ENCODE measurements at places on chromosomes 12 and 14. TPM values are rescaled to one million over a fixed set of nuclear protein-coding genes. Genes with fewer than 3 reads are reported as not detected.

DNA sequence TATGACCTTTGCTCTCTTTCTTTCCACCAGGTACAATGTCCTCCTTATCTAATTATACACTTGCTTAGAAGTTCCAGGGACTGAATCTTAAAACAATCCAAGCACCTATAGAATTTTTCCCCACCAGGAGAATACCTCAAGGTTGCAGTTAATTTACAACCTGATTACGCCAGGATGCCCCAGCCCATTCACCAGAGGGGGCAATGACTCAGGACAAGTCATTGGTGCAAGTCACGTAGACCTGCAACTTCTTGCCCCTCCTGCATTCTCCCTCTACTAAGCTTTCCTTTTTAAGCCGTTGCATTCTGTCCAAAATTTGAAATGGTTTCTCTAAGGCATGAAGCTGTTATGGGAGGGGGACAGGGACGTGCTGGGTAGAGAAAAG is 111.1 kb upstream of the SCAF11 start:
- no peak for DNase-seq

CACNA2D4 gene
- polyA plus RNA-seq, result 3.3 TPM

DNA sequence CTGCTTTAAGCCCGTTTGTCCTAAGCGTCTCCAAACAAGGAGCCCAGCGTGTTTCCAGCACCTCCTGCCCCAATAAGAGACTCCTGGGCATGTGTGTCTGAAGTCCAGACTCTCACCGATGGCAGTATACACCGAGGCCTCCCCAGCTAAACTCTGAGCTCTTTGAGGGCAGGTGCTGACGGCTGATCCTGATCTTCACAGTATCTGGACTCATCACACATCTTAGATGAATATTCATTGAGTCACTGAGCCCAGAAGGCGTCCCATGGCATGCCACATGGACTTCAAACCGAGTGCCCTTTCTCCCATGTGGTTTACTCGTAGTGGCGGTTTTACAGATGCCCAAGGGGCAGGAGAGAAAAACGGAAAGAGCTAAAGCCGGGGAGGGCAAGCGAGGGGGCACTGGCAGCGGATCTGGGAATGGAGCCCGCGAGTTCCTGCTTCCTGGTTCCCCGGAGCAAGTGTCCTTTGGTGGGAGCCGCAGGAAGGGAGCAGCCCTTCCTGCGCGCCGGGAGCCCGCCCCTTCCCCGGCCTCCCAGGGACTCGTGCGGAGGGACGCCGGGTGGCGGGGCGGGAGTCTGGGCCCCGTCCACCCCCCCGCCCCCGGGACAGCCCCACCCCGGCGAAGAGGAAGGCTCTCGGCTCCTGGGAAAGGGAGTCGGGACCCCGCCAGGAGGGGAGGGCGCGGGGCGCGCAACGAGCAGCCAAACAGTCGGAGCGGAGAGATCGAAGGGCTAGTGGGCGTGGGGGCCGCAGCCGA is 585 bp upstream of the TEAD4 start:
- DNase-seq, result peak; percentile 15

DNA sequence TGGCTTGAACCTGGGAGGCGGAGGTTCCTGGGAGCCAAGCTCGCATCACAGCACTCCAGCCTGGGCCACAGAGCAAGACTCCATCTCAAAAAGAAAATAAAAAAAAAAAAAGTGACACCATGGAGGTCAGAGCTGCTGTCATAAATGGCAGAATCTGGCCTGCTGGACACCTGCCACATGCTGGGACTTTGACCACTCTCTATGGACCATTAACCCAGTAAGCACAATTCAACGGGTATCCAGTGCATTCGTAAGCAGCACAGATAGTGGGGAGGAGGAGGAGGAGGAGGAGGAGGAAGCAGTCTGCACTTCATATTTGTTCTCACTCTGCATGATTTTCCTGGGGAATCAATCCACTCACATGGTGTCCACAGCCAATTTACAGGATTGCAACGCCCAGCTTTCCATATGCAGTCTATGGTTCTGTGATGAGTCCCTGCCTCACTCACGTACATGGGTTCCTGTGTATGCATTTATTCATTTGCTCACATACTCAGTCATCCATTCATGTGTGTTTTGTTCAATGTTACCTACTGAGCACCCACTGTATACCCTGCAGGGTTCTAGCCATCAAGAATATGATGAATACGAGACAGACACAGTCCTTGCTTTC is 326.8 kb downstream of the GLT1D1 start:
- DNase-seq, result no peak

ATF7 gene
- polyA plus RNA-seq, result 54.4 TPM

GRCh38 chr14:105376521-105377440 is 21.6 kb upstream of the TEX22 start:
- no peak for DNase-seq

- no peak for DNase-seq
These were observed 20.5 kb upstream of the FBRSL1 start for GRCh38 chr12:132469423-132469822.

DNA sequence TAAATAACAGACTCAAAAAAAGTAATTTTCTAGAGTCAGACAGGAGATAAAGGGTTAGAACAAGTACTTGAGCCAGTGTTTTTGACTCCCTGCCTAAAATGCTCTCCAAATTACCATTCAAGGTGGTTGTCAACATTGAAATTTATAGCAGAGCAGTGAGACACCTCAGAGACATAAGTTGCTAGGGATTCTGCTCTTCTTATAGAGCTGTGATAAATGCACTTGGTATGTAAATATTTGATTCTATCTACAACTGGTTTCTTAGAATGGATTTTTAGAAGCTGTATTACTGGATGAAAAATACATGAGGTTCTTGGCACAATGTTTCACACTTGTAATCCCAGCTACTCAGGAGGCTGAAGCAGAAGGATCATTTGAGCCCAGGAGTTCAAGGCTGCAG is 83.9 kb upstream of the OSBPL8 start:
- DNase-seq, result no peak

CYP27B1 gene
- 1.0 TPM for polyA plus RNA-seq

DNA sequence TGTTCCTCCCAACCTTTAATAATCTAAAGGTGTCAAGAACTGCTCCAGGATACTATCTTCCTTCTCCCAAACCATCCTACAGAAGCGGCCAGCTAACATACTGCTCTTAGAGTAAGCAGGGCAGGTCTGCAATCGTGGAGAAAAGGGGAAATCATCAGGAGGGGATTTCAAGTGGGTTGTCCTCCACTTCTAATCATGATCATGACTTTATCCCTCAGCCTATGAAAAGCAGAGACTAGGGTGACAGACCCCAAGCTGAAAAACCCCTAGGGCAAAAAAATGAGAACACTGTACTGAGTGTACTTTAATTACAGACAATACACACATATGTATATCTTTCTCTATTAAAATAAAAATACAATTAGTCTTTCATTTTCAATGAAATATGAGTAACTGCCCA is 13.9 kb downstream of the DUSP16 start:
- no peak for DNase-seq

DPF3 gene
- polyA plus RNA-seq, result 4.5 TPM

- no peak for DNase-seq
These were observed 15.1 kb downstream of the LTBP2 start for GRCh38 chr14:74596741-74597450.

- DNase-seq, result no peak
These were observed 430.0 kb downstream of the ETNK1 start for GRCh38 chr12:23055004-23055403.

MMP19 gene
- polyA plus RNA-seq, result 3.8 TPM

- no peak for DNase-seq
These were observed 775 bp upstream of the FAM186A start for GRCh38 chr12:50397117-50397650.

CD63 gene
- 781 TPM for polyA plus RNA-seq

GRCh38 chr14:74695406-74695805 is 17.5 kb downstream of the AREL1 start:
- DNase-seq, result no peak

GRCh38 chr12:123101526-123101925 is 49.4 kb downstream of the PITPNM2 start:
- DNase-seq, result no peak

GRCh38 chr12:53601296-53601847 is 24.8 kb downstream of the ATF7 start:
- no peak for DNase-seq

MYH7 gene
- 525 TPM for polyA plus RNA-seq

- peak; percentile 32 for DNase-seq
These were observed 78.7 kb downstream of the PPM1A start for GRCh38 chr14:60327447-60328331.

DNA sequence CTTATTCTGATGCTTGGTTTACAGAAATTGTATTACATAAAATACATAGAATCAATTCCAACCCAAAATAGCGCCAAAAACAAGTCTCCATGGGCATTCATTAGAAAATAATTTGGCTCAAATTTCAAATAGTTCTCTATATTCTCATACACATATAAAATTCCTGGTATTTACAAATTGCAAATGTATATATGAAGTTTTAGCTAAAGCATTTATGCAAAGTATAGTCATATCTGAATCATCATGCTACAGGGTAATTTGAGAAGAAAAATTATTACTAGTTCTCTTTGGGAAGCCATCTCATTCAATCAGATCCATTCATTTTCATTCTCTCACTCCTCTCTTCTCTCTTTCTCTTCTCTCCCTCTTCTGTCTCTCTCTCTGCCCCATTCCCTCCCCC is 257.8 kb downstream of the DPF3 start:
- DNase-seq, result no peak

DNA sequence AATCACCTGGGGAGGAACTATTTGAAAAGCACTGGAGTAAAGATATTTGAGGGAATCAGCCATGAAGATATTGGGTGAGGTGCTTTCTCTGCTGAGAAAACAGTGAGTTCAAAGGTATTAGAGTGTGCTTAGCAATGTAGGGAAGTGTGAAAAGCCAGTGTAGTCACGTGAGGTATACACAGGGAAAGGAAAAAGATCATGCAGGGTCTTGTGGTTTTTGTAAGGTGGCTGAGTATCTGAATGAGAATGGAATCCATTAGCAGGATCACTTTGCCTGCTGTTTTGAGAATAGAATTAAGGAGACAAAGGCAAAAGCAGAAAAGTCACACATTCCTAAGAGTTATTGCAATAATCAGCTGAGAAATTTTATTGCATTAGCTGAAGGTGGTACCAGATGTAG is 193.0 kb downstream of the PIK3C2G start:
- no peak for DNase-seq

- no peak for DNase-seq
These were observed 11.7 kb upstream of the CACNA2D4 start for GRCh38 chr12:1929985-1930802.

- no peak for DNase-seq
These were observed 11.9 kb downstream of the NAA25 start for GRCh38 chr12:112096667-112097066.

DNA sequence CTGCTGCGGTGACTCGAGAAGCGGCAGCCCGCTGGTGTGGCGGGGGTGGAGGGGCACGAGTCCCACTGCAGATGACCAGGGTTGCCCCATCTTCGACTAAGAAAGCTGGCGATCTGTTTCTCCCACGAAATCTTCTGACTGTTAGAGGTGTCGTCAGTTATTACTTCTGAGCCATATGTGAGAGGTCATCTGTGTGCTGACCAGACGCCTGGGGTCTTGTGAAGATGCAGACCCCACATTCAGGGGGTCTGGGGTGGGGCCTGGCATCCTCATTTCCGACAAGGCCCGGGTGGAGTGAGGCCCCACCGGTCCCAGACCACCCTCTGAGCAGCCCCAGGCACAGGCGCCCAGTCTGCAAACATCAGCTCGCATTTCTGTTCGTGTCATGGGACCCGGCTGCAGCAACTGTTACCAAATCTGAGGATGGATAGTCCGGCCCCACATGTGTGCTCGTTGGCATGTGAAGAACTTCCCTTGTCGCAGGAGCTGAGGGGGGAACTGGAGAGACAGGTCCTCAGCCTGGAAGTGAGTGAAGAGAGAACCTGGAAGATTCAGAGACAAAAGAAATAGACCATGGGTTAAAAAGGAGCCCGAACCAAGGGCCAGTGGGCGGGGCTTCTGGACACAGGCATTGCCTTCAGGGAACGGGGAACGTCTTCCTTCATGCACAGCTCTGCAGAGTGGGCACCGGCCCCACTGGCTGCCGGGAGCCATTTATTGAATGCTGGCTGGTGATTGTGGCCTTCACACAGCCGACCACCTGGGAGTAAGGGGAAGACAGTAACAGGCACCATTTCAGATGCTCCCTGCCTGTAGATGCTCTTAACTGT is 135.2 kb downstream of the ADGRD1 start:
- no peak for DNase-seq

EID3 gene
- polyA plus RNA-seq, result 1.6 TPM

DNA sequence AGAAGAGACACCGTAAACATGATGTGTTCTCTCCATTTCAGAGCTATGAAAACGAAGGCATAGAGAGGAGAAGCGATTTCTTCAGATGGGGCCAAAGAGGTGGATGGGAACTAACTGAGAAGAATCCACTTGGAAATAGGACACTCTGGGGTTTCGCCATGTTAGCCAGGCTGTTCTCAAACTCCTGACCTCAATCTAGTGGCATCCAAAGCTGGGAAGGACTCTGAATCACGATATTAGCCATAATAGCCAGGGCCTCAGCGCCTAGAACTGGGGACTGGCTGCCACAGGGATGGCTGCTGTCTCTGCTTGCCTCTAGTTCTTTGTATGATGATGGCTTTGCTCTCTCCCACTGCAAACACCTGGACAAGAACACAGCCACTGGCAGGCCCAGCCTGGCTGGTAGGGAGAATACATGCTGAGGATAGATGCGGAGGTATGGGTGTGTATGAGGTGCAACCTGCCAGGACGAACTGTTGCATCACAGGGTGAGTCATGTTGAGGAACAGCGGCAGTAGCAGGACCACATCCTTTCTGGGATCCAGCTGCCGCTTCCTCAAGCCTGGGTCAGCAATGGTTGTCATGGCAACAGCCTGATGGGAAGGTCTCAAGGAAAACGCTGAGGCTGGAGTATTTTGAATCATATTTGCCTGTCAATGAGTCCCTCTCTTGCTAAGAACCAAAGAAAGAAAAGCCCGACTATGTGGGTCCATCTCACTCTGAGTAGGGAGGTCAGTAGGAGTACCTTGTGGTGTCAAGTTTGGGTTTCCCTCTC is 31.1 kb downstream of the CCDC177 start:
- no peak for DNase-seq

HOXC4 gene
- 21.4 TPM for polyA plus RNA-seq

DNA sequence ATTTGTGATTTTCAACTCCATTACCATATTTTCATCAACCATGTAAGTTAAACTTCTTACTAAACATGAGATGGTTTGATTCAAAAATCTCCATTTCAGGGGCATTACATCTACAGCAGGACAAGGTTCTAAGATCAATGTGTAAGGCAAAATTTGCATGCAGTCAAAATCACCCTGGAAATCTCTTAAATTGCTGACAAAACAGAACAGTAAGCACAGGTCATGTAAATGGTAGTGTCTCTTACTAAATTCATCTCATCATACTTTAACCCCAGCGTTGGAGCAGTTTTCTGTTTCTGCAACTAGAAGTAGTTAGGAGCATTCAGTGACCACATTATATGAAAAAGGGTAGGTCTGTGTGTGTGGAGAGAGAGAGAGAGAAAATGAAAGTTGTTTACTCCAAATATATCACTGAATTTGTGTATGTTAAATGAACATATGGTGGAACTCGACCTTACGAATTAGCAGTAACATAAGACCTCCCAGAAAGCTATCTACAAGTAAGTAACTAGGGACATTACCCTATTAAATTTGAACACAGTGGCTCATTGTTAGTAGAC is 227.5 kb downstream of the SSPN start:
- DNase-seq, result no peak
